Mucosa of gallbladder (tissue), 1 donor: ENCODE measurements at places on chromosomes 12 and 14.

DNA sequence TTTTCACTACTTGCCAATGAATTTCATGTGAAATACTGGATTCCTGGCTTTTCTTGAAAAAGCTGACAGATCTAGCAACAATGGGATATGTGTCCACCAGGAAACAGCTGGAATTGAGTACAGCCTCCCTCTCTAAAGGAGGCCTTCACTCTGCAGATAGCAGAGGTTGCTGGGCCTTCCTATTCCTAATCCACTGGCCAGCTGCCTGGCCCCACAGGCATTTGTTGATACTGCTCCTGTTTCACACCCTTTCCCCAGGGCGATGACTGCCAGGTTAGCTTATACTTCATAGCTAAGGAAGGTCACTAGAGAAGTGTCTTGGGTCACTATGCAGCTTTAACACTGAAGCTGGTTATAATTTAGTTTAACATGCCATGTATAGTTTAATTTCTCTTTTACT lies 87.5 kb upstream of the PDZRN4 start:
- DNase-seq: no peak

DNA sequence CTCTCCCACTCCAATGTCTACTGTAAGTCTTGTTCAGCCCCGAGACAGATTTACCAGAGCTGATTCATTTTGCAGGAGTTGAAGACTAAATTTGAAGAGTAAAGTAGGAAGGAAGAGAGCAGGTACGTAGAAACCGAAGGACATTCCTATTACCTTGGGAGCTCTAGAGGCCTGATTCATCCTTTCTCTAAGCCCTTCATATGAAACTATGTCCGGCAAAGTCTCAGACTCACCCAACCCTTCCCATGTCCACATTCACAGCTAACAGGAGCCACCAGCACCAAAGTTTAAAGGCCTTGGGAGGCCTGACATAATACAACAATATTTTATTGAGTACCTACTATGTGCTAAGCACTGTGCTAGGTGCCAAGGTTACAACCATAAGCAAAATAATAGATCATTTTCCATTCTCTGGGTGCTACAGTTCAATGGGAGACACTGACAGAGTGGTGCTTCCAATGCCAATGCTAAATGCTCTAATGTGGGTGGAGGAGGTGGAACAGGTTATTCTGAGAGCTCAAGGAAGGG lies 86.6 kb downstream of the PHLDA1 start:
- no peak for DNase-seq

GRCh38 chr12:110744151-110744571 lies 1.5 kb upstream of the PPP1CC start:
- DNase-seq: peak; percentile 14

DNA sequence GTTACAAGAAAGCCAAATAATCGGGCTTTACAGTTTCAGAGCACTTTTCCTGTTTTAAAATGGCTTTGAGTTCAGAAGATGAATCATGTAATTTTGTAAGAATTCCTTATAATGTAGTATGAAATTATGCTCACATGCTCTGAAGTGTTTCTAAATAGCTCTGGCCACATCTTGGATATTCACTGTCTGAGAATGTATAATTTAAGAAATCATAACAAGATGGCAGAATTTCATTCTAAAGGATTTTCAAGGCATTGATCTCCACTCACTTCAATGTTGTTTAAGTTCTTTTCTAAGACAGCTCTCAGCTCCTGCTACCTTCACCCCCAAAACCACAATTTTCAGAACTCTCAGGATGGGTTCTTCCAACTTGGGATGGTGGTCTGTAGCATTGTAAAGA lies 180.1 kb downstream of the DACT1 start:
- no peak for DNase-seq

GRCh38 chr14:88130057-88130432 lies 125.1 kb downstream of the GPR65 start:
- DNase-seq: no peak

GRCh38 chr12:24879644-24880043 lies 69.3 kb downstream of the BCAT1 start:
- no peak for DNase-seq

GRCh38 chr12:110927546-110927945 lies 7.2 kb upstream of the MYL2 start:
- no peak for DNase-seq

GRCh38 chr12:124283326-124283725 lies 11.6 kb upstream of the RFLNA start:
- no peak for DNase-seq

GRCh38 chr14:62655166-62655565 lies 390.1 kb downstream of the KCNH5 start:
- DNase-seq: no peak

GRCh38 chr12:76346798-76347420 lies 1.3 kb downstream of the BBS10 start:
- DNase-seq: no peak

- DNase-seq: no peak
Measured at GRCh38 chr14:30559638-30560091, 707 bp downstream of the G2E3 start.

GRCh38 chr14:38311655-38312054 lies 55.8 kb upstream of the CLEC14A start:
- no peak for DNase-seq

DNA sequence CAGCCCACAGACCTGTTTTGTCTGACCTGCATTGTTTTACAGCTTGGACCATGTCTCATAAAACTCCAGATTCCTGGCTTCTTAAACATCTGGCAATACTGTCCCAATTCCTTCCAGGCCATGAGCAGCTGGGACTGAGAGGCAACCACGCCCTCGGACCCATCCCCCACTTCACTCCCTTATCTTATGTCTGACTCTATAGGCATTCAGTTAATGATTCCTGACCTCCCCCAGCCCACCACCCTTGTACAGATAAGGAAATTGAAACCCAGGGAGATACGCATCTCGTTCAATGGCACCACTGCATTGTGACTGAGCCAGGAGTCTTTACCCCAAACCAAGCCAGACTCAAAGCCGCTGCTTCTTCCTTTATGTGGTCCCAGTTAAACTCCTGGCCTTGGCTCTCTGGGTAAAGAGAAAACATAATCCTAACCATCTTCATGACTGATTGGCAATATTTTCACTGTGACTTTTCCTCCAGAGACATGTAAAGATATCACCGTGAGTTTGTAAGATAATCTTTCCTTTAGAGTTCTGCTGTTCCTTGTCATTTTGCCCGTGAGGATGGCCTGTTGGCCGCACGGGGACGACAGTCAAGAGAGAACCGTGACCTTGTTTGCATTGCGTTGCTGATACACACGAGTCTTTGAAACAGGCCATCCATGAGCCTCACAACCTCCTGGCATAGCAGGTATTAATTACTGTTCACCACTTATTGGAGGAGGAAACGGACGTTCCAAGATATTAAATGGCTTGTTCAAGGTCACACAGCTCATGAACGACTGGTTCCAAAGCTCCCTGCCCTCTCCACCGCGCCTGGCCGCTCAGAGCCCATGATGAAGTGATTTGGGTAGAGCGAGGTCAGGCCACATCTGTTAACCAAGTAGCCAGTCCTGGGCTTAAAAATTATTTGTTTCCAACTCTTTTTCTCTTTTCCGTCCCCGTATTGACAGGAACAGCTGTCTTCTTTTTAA lies 39.4 kb downstream of the MAP1LC3B2 start:
- no peak for DNase-seq

GRCh38 chr12:92503029-92503931 lies 199.5 kb upstream of the PLEKHG7 start:
- DNase-seq: peak; percentile 32

DNA sequence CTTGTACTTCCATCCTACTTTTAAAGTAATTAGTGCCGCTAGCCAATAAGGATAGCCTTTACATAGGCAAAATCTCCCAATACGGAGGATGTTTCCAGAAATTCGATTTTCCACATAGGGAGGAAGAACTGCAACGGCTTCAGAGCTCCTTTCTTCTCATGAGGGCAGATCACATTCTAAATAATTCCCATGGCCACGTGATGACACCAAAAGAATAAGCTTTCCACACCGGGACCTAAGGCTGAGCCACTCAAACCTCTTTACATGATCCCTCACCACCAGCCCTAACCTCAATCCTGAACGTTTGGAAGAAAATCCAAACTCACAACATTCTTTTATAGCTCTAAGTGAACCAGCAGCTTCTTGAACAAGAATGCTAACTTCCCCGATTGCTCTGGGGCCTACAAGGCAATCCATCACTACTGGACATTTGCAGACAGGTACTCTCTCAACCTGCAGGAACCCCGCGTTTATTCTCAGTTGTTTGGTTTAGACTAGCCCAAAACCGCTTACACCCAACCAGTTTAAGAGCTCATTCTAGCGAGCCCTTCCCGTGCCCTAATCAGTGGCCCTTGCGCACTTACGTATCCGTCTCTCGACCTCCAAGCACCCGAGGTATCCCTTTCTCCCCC lies 884 bp downstream of the CAPRIN2 start:
- DNase-seq: no peak

GRCh38 chr12:89752341-89752740 lies 43.7 kb upstream of the ATP2B1 start:
- DNase-seq: no peak

DNA sequence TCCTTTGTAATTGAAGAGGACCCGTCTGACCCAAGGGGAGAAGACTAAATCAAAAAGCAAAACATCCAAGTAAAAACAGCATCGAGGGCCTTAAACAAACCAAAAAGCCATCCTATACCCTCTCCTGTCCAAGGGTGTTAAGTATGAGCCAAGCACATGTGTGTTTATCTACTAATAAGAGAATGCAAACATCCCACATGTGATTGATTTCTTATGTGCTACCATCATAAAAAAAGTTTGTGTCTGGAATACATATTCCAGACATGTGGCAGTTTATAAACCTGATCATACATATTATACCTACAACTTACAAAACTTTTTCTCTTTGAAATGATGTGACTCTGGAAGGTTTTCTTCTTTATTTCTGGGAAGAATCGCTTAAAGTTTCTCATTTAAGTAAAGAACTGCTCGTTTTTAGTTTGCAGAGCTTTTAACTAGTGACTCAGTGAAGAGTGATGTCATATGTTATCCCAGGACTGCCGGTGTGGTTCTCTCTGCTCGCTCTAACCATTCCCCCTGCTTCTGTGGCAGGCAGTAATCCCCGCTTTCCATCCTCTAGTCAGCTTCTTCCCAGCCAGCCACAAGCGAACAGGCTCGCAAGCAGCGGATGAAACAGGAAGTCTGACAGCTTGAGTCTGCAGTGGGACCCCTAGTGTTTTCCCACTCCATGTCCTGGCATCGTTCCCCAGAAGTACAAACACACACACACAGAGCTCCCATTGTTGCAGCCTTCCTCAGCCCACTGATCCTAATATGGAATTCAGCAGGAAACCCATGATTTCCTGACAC lies 431 bp upstream of the RHOJ start:
- peak; percentile 80 for DNase-seq

DNA sequence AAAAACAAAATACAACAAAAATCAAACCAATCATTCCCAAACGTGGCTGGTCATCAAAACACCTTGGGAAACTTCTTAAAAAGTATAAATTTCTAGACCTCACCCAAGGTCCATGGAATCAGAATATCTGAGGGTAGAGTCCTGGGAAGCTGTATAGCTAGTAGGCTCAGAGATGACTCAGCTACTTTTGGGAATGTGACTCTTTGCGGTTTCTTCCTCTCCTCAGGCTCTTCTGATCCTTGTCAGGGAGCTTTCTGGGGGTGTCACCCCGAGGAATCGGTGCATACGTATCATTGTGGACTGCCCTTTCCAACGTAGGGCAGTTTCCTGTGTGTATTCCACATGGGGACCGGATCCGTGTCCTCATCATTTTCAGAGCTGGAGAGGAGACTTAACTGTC lies 14.8 kb downstream of the JDP2 start:
- DNase-seq: no peak

- no peak for DNase-seq
Measured at GRCh38 chr12:3527181-3527580, 36.2 kb downstream of the PRMT8 start.

DNA sequence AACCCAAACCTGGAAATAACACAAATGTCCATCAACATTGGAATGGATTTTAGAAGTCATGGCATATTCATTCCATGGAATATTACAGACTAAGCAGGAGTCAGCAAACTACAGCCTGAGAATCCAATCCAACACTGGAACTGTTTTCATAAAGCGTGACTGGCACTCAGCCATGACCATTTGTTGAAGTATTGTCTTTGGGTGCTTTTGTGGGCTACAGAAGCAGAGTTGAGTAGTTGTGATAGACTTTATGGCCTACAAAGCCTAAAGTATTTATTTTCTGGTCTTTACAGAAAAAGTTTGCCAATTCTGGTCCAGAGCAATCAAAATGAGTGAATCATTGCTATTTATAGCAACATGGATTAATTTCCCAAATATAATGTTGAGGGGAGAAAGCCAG lies 34.5 kb upstream of the FRS2 start:
- no peak for DNase-seq

GRCh38 chr12:109875572-109876131 lies 4.7 kb downstream of the GLTP start:
- DNase-seq: no peak

GRCh38 chr12:94172973-94173372 lies 24.6 kb downstream of the PLXNC1 start:
- peak; percentile 35 for DNase-seq

DNA sequence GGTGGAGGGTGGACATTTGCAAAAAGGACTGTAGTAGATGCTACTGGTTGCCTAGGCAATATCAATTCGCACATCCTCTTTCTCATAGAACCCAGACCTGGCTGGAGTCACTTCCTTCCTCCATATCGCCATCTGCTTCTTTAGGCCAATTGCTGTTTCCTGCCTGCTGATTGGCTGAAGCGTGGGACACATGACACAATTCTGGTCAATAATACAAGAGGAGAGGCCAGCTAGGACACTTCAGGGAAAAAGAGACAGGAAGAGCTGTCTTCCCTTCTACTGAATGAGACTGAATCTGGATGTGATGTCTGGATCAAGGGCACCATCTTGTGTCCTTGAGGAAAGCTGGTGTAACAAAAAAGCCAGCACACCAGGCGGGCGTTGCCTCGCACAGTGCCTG lies 53.8 kb downstream of the TRPV4 start:
- DNase-seq: no peak

GRCh38 chr14:102906616-102907302 lies 15.7 kb upstream of the AMN start:
- no peak for DNase-seq

GRCh38 chr14:93946541-93947090 lies 19.5 kb downstream of the FAM181A start:
- no peak for DNase-seq

GRCh38 chr12:118611295-118611694 lies 234.9 kb downstream of the SUDS3 start:
- DNase-seq: no peak

GRCh38 chr12:76860256-76860655 lies 18.6 kb downstream of the CSRP2 start:
- DNase-seq: no peak

DNA sequence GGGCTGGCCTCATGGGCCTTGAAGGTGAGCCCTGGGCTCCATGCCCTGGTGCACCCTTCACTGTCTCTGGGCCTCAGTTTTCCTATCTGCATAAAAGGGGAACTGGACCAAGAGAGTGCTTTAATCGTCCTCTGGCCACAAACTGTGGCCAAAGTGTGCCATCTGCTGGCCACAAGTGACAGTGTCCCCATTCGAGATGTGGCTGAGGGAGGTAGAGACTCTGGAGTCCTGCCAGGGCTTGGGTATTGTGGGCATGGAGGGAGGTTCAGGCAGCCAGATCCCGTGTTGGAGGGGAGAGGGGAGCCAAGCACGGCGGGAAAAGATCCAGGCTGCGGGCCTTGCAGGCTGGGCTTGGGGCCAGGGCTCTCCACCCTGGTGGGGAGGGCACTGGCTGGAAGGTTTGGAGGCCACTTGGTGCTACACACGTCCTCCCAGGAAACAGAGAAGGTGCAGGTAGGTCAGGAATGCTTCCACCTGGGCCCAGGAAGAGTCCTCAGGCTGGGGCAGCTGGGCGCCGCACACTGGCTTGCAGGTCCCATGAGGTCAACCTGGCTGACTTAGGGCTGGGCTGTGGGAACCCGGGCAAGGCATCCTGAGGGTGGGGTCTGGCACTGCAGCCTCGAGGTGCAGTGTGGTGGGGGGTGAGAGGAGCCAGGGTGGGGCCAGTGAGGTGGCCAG lies 7.3 kb upstream of the KIF26A start:
- DNase-seq: peak; percentile 43
